NCI-H1436 treated with DMSO at 0.1 percent for 48 hours (cell line): ENCODE measurements at places on chromosomes 11 and 22.

DNA sequence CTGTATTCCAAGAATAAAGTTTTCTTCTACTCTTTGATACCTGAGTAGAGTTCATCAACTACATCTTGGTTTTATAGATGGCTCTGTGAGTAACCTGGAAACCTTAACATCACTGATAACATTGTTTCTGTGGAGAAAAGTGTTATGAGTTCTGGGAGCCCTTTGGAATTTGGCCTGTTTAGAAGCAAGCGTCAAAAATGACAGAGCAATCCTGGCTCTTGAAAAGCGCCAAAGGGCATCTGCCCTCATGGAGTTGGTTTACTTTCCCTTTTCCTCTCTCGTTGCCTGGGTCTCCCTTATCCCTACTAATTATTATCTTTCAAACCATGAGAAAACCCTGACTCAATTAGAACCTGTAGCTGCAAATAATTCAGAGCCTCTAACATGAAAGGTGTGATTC lies 140.1 kb downstream of the DBX1 start:
- DNase-seq, result no peak

GRCh38 chr11:65426839-65427690 lies 4.5 kb downstream of the NEAT1 start:
- DNase-seq, result no peak

- no peak for DNase-seq
Measured at GRCh38 chr11:102343809-102344208, 3.2 kb upstream of the BIRC2 start.

DNA sequence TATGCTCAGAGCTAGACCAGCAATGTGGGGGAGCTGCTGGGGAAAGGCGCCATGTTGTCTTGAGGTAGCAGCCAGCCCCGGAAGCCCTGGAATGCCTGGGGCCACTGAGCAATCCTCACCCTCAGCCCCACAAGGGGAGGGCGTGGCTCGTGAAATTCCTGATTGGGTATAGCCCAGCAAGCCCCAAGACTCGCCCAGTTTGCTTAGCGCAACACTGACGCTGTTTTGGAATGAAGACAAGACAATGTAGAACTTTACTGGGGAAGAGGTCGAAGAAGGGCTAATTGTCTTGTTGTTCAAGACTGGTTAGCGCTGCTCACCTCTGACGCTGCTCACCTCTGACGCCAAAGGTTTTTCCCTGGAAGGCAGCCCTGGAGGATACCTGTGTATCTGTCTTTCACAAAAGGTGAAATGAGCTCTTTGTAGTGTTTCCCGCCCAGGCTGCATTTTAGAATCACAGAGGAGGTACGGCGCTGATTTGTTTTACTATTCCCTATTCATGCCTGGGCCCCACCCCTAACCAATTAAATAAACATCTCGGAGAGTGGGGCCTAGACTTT lies 47.6 kb downstream of the ST3GAL4 start:
- DNase-seq, result no peak

- DNase-seq, result no peak
Measured at GRCh38 chr11:111691741-111692140, 74.4 kb downstream of the PPP2R1B start.

DNA sequence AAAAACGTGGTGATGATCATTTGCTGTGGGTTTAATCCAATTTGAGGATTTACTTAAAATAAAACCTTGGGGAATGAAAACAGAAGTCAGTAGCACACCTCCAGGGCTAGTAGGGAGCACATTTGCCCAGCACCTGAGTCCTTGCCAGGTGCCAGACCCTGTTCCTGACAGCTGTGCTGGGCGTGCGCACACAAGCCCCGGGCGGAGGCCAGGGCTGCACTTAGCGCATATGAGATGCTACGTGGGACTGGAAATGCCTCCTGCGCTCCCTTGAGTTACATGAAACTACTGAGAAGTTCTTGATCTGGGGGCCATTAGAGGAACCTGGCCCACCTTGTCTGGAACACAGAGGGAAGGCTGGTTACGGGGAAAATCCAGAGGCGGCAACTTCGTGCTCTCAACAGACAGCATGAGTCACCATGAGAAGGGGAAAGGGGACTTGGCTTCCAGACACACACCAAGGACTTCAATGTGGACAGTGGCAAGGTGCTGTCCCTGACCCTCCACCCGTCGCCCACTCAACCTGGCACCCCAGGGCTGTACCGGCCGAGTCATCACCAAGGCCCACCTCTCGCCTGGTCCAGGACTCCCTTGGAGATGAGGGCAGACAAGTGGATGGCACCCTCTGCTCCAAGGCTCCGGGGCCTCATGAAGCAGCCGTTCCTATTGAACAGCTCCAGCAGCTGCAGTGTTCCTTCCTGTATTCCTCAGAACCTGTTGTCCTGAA lies 1468.6 kb downstream of the BRD1 start:
- no peak for DNase-seq

DNA sequence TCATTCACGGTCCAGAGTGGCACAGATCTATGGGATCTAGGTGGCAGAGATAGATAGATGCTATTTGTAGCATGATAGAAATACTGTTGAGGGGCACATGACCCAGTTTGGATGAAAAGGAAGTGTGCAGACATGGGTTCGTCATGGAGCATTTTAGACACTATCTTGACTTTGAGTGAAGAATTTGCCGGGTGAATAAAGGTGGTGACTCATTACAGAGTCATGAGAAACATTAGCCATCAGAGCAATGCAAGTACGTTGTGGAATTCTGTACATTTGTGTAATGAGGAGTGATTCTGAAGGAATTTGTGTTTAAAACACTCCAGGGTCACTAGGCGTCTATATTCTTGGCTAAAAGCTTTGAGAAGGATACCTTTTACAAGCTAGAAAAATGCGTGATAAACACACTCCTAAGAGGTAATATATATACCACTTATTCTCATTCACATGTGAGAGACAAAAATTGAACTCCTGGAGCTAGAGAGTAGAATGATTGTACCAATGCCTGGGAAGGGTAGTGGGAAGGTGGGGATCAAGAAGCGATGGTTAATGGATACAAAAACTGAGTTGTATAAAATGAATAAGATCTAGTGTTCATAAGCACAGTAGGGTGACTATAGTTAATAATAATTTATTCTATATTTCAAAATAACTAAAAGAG lies 593.7 kb upstream of the LUZP2 start:
- no peak for DNase-seq
